Natural killer cell (primary cell): ENCODE measurements at places on chromosomes 11 and 22.

DNA sequence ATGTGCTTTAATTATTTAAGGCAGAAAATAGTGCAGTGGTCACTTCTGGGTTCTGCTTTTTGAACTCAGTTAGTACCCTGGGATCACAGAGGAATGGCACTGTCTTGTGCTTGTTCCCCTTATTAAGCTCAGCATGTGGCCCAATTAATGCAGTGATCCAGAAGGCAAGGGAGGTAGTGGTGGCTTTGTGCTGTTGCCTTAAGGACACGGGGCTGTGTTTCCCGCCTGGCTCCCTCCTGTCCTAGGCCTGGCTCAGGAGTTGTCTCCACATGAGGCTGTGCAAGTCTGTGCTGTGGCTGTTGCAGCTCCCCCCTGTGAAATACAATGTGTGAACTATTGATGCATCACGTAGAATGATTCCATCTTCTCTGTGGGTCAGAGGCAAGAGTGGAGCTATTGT lies 49.2 kb upstream of the CABP7 start:
- H3K36me3 ChIP-seq: peaks cover 61% of the 10 kb centered on the region
- no peak overlapping the region for H3K4me3 ChIP-seq
- H3K27ac ChIP-seq: no peak overlapping the region
- no peaks in the 10 kb centered on the region for H3K27me3 ChIP-seq
- no peaks in the 10 kb centered on the region for H3K4me1 ChIP-seq

GRCh38 chr11:79461144-79461543 lies 20.3 kb upstream of the TENM4 start:
- no peaks in the 10 kb centered on the region for H3K4me1 ChIP-seq
- no peak overlapping the region for H3K27ac ChIP-seq
- H3K27me3 ChIP-seq: no peaks in the 10 kb centered on the region
- H3K36me3 ChIP-seq: no peaks in the 10 kb centered on the region

GRCh38 chr22:50610041-50610451 lies 9.5 kb downstream of the MAPK8IP2 start:
- no peak for DNase-seq
- no peak overlapping the region for H3K27ac ChIP-seq
- H3K27me3 ChIP-seq: peaks cover 8% of the 10 kb centered on the region

- no peaks in the 10 kb centered on the region for H3K27me3 ChIP-seq
- H3K36me3 ChIP-seq: no peaks in the 10 kb centered on the region
- H3K27ac ChIP-seq: no peak overlapping the region
- no peak overlapping the region for H3K4me3 ChIP-seq
Measured at GRCh38 chr11:70018816-70019215, 59.3 kb upstream of the ANO1 start.

DNA sequence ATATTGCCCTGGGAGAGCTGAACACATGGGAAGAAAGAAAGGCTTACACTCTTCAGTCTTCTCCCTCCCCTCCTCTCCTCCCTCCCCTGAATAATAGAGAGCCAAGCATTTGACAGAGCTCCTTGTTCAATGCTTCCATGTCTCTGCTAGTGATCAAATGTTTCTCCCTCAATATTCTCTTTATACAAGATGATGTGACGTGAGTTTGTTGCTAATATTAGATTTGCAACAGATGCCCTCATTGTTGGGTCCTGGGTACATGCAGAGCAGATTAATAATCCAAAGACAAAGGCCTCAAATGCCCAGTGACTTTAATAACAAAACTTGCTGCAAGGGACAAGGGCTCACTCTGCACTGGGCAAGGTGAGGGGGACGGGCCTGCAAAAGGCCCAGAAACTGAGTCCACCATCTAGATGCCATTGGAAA lies 7.1 kb upstream of the ENDOD1 start:
- H3K4me3 ChIP-seq: no peak overlapping the region
- no peaks in the 10 kb centered on the region for H3K4me1 ChIP-seq
- no peaks in the 10 kb centered on the region for H3K36me3 ChIP-seq
